ENCODE measurements at places on chromosomes 11 and 22.

DNA sequence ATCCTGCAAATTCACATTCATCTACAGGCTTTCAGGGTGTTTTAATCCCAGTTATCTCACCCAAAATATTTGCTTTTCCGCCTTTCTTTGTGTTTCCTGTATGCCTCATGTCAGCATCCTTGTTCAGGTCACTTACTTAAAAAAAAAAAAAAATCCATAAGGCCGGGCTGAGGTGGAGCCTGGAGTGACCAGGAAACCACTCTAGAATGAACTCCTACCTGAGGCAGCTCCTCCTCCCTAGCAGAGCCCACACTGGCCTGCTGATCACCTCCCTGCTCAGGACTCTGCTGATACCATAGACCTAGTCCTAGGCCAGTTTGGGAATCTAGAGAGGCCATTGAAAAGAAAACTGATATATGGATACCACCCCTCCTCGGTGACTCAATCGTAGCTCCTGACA is 8.7 kb upstream of the DGAT2 start:
- no peak for DNase-seq

GRCh38 chr11:73164803-73165540 is 22.9 kb upstream of the FCHSD2 start:
- no peak for DNase-seq

DNA sequence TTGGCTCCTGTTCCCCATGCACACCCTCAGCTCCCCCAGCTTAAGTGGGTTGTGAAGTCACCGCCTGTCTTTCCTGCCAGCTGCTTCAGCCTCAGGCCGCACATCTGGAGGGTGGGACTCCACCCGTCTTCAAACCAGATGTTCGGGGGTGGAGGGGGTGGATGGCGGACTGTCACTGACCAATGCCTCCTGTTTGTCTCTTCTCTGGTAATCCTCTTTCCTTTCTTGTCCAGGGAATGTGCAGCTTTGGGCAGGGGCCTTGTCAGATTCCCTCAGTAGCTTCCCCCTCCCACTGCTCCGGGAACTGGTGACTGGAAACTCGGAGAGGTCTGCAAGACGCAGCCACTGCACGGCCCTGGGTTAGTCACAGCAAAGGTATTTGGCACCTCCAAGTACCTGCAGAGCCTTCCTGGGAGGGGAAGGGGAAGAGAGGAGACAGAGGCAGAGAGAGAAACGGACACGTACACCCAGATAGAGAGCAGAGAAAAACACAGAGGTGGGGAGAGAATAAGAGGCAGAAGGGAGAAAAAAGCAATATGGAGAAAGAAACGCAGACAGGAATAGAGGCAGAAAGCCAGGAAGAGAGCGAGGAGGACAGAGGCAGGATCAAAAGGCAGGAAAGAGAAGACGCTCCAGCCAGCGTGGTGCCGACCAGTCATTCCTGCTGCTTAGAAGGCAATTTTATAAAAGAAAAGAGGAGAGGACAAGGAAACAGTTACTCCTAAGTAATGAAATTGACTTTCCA is 56.1 kb upstream of the TIMP3 start:
- DNase-seq, result no peak

DNA sequence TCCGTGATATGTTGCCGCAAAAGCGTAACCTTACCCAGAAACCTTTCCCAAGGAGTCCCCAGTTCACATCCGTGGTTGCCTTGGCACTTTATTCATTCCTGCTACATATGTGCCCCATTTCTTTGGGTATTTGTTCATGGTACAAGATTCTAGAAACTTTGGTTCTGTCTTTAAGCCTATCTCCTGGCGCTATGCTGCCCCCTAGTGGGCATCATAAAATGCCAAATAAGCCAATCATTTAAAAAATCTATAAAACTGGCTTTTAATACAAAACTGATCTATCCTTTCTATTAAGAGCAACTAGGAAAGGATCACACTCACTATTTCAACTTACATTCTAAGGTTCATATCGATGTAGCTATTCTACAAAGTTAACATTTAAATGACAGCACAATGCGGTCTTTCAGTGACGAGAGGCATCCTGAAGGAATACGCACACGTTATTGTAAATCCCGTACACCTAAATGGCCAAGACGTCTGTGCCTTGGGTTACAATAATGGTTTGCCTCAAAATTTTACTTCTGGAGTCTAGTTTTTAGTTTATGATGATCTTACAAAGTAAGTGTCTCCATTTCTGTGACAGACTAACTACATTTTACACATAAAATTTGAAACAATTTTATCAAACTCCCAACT is 16.2 kb downstream of the PIWIL3 start:
- peak; percentile 76 for DNase-seq

DNA sequence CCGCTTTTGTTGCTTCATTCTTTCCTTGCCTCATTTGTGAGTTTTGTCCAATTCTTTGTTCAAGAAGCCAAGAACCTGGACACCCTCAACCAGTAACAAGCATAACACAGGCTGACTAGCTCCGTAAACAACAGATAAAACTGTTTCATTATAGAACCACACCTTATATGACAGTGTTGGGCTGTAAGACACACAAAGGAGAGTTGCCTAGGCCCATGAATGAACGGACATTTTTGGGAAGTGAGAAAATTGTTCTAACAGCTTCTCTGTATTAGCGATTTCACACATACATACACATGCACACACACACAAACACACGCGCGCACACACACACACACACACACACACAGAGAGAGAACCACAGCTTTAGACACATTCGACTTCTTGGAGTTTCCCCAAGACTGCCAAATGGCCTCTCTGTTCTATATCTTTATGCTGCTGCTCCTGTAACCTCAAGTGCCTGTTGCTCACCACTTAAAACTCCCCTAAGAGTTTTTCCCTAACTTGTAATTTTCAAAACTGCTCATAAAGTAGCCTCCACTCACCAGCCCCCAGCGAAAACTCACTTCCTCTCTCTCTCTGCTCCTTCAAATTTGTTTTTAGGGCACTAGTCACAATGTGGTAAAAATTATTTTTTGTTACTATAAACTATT is 35.9 kb downstream of the CTSC start:
- DNase-seq, result no peak

DNA sequence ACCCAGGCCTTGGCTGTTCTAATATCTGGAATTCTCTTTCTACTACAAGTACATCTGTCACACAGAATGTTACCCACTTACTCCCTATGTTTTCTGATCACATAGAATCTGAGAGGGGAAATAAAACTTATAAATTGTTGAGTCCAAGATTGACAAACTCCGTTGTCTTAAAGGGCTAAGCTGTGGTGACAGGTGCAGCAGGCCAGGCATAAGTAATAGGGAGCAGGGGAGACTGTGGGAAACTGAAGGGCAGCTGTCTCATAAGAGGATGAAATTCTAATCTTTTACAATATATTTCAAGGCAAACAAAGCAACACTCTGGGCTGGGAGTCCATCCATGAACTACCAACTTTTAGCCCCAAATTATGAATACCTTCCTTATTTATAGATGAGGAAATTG is 133.9 kb downstream of the SLC1A2 start:
- DNase-seq, result no peak

- peak; percentile 50 for DNase-seq
Observed at GRCh38 chr11:833114-833791, 501 bp downstream of the CD151 start.

DNA sequence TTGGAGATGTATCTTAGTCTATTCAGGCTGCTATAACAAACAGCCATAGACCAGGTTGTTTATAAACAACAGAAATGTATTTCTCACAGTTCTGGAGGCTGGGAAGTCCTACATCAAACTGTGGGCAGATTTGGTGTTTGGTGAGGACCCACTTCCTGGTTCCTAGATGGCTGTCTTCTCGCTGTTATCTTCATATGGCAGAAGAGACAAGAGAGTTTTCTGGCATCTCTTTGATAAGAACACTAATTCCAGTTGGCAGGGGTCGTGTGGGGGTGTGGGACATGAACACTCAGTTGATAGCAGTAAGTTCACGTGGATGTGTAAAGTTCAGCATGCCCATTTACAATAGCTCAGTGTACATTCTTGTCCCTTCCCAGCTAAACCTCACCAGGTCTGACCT is 41.3 kb upstream of the HMGXB4 start:
- no peak for DNase-seq

- DNase-seq, result no peak
Observed at GRCh38 chr11:16933756-16934603, 80.2 kb downstream of the PLEKHA7 start.
